ENCODE measurements at places on chromosomes 16 and 17.

- DNase-seq = no peak
Observed at GRCh38 chr17:34549966-34550365, 29.4 kb upstream of the TMEM132E start.

- DNase-seq = peak; percentile 30
Observed at GRCh38 chr16:57601801-57602478, 26.5 kb upstream of the ADGRG1 start.

- DNase-seq = no peak
Observed at GRCh38 chr17:73575470-73576221, 68.6 kb downstream of the SDK2 start.

DNA sequence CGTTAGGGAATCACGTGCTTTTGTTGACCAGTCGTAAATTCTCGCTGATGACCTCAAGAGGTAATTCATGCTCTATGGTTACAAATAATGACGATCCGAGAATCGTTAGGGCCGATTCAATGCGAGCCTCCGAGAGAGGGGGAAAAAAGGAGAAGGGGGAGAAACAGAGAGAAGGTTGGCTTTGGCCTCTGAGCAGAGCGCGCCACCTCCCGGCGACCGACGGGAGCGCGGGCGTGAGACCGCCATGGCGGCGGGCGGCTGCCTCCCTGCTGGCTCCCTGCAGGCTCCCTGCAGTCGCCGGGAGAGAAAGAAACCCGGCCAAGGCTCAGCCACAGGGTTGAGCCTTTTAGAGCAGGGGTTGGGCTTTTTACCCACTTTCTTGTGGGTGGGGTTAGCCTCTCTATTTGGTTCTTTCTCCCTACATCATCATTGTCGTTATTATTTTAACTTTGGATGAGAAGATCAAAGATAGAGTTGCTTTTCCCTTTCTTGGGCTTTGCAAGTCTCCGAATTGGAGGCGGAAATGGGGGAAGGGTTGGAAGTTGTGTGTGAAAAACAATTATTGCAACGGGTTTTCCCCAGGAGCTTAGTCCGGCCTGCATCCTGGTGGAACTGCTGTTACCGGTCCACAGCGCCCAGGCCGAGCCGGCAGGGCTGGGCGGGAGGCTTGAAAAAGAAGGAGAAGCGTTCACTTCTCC lies 410 bp upstream of the HOXB5 start:
- DNase-seq = peak; percentile 70

- DNase-seq = no peak
Observed at GRCh38 chr17:56868716-56869115, 34.8 kb downstream of the DGKE start.

DNA sequence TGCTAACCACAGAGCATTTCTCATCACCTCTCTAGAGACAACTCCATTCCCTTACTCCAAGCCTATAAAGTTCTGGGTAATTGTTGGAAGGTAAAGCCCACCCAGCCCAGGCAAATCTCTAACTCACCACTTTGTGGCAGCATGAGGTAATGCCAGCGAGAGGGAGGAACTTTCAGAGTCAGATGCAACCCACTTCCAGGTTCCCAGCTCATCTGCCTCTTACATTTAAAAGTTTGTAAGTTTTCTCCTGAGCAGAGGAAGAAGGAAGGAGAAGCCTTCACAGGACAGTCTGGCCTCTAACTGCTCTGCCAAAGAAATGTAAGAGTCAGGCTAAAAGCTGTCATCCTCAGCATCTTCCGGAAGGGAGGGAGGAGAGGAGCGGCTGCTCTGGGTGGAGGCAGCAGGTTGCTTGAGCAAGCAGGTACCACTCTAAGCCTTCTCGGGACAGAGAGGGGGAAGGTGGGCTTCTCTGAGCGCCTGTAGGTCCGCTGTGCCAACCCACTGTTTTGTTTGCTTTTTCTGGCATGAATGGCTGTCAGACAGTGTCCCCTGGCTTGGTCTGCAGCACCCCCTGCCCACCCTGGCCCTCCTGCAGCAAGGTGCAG lies 1.0 kb downstream of the ZNF319 start:
- no peak for DNase-seq

DNA sequence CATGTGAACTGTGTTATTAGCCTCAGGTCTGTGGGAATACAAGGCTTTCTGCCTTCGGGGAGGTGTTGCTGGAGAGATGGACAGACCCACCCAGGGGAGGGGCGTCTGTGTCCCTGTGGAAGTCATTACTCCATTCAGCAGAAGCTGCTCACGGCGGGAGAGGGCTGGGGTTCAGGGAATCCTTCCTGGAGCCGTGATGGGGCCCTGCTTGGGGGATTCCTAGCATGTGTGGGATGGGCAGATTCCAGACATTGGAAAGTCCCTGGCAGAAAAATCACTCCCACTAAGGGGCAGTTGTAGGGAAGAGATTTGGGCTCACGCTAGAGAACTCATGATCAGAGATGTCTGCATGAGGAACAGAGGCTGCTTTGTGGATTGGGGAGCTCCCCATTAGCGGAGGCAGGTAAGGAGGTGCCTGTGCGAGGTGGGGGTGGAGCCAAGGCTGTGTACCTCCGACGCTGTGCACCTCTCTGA lies 56.3 kb upstream of the IL34 start:
- no peak for DNase-seq

- no peak for DNase-seq
Observed at GRCh38 chr16:25796239-25796638, 104.5 kb downstream of the HS3ST4 start.

DNA sequence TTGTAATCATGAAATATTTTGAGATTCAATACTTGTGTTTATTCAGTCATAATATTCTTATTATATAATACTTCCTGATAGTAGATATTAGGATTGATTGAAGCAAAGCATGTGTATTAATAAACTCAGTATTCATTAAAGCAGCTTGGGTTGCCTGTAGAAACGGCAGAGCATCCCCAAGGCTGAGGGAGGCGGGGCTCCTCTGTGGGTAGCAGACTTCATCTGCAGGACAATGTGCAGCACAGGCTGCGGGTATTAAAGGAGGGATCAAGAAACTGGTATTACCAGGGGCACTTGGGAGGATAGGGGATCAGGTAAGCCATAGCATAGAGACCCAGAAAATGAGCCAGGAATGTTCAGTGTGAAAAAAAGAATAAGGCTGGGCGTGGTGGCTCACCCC lies 213.6 kb downstream of the PRKCA start:
- DNase-seq = no peak

GRCh38 chr16:4675864-4676786 lies 17.2 kb upstream of the NUDT16L1 start:
- no peak for DNase-seq

- no peak for DNase-seq
Observed at GRCh38 chr16:67407788-67408452, 8.4 kb downstream of the ZDHHC1 start.

- no peak for DNase-seq
Observed at GRCh38 chr17:50468304-50469207, at the start of gene CHAD. Gene CHAD, minus strand, starts transcription at chr17:50468880. Its CDS starts 67 bp downstream, at chr17:50468813.

DNA sequence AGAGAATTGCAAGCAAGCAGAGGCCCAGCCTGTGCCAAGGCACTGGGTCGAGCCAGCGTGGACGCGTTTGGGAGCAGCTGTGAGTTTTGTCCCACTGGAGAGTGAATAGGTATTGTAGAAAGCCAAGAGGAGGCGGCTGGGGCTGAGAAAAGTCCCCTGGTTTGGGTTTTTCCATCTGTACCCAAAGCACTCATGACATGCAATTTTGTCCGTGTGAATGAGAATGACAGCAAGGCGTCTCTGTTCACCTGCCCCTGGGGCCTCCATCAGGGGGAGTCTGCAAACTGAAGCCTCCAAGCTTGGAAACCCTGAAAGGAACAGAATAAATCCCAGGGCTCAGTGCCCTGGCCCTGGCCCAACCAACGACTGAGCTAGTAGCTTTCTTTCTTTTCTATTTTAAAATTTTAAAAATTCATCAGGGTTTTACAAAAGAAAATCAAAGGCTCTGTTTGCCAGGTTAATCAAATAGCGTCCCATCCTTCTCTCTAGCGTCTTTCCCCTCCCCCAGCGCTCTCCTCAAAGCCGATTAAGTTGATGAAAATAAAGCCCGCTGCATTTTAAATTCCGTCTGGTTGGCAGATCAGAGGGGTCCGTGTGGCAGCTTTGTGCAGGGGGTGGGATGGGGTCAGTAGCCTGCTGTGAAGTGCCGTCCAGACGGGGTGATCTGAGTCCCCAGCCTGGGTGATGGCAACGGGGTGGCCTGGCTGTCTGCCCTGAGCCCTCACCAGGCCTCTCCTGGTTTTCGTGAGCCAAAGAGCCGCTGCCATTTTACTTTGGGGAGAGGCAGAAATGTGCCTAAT lies 171.0 kb downstream of the KATNIP start:
- no peak for DNase-seq

DNA sequence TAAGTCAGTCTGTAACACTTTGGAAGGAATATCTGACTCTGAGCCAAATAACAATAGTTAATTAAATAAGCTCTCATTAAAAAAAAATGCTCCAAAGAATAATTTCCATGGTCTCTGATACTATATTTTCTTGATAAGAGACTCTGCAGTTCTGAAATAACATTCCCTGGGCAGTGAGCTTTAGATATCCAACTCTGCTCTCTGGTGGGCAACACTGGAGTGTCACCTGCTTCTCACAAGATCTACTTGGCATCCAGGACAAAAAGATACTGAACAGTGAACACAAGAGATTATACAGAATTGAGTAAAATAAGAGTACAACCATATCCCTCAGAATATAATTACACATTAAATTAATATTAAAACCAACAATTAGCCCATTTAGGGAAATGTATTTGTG lies 13.7 kb downstream of the BLMH start:
- no peak for DNase-seq

DNA sequence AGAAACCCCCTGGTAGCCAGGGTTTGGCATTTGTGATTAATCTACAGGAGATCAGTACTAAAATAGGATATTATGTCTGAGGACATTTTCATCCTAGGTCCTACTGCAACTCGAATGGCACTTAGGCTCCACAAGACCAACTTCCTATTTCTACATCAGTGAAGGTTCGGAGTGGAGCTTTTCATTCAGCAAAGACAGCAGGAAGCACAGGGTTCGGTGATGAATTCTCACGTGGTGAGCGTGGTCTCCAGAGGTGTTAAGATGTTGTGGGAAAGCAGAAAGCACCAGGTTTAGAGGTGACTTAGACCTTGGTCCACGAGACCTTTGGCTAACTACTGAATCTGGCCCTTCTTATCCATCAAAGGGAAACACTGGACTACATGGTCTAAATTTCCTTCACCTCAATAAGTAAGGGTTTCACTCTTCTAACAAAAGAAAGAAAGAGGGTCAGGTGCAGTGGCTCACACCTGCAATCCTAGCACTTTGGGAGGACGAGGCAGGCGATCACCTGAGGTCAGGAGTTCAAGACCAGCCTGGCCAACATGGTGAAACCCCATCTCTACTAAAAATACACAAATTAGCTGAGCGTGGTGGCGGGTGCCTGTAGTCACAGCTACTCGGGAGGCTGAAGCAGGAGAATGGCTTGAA lies 13.9 kb upstream of the HELZ start:
- DNase-seq = no peak

DNA sequence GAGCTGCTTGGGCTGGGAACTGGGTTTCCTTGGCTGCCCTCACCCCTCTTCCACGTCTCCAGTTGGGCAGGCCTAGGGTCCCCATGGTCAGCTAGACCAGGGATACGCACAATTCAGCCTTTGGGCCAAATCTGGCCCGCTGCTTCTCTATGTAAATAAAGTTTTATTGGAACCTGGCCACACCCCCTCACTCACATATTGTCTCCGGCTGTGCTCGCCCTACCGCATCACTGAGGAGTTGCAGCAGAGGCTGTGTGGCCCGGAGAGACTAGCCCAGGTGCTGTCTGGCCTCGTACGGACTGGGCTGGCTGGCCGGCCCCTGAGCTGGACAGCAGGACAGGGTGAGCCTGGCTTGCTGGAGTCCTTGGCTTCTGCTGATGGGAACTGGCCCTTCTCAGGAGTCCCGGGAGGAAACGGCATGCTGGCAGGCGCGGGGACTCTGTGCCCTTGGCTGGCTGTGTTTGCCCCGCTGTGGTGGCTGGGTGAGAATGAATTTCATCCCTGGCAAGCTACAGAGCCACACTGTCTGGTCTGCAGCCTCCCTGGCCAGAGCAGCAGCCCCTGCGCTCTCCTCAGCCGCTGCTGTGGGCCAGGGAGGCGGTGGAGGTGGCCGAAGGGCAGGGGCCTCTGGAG lies 82.0 kb downstream of the ENGASE start:
- no peak for DNase-seq

DNA sequence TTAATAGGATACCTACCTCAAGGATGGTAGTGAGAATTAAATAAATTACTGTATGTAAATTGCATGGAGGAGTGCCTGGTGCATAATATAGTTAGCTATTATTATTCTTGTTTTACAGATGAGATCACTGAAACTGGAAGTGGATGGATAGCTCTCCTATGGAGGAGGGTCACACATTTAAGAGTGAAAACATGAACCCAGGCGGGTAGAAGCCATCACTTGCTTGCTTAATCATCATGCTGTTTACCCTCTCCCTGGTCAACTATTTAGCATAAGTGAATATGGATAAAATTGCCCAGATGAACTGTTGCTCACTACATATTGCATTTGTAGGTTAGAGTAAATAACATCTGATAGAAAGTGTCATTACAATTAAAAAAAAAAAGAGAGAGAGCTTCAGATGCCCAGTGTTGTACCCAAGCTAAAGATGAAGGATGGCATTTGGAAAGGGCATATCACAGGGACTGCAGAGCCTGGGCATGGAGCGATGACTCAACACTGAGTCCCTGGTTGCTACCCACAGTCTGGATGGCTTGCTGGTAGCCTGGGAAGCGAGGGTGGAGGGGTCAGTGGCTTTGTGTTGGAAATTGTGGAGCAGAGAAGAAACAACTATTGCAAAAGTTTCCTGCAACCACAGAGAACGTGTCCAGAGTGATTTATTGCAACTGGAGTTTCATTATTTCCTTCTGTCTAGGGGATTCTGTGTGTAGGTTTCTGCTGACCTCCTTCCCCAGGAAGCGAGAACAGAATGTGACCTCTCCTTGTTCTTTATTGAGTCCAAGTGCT lies 414.4 kb downstream of the SHISA9 start:
- DNase-seq = no peak

- no peak for DNase-seq
Observed at GRCh38 chr16:77157346-77158058, 33.5 kb upstream of the MON1B start.

GRCh38 chr16:8675183-8676159 lies 1.1 kb downstream of the ABAT start:
- peak; percentile 40 for DNase-seq

GRCh38 chr16:75239542-75240122 lies 11.8 kb downstream of the BCAR1 start:
- no peak for DNase-seq

DNA sequence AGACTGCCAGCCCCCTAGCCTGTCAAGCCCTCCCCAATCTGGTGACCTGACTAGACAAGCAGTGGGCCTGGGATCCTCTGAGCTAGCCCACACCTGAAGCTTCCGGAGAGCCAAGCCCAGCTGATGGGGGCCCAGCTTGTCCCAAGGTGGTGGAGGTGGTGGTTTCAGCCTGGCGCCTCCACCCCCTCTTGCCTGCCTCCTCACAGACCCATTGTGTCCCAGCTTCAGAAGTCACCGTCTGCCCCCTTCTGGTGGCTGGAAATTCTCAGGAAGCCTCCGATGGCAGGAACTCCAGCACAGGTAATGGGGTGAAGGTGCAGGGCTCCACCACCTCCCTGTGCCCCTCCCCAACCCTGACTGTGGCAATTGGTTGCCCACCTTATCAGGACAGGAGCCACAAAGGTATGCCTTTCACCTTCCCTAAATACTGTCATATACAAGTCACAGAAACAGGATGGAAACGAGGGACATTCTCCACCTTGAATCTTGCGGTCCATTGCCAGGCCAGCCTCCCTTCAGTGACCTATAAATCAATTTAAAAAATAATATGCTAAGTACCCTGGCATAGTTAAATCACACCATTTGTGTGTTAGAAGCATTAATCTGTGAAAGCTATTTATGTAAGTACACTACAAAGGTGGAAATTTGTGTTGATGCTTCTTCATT lies 66.0 kb upstream of the ZNF423 start:
- DNase-seq = no peak

GRCh38 chr16:82055728-82056549 lies 20.9 kb downstream of the HSD17B2 start:
- no peak for DNase-seq
